CD4-positive, alpha-beta T cell treated with Interferon alpha-2 for 1 hour (primary cell): ENCODE measurements at places on chromosomes 13 and 19.

DNA sequence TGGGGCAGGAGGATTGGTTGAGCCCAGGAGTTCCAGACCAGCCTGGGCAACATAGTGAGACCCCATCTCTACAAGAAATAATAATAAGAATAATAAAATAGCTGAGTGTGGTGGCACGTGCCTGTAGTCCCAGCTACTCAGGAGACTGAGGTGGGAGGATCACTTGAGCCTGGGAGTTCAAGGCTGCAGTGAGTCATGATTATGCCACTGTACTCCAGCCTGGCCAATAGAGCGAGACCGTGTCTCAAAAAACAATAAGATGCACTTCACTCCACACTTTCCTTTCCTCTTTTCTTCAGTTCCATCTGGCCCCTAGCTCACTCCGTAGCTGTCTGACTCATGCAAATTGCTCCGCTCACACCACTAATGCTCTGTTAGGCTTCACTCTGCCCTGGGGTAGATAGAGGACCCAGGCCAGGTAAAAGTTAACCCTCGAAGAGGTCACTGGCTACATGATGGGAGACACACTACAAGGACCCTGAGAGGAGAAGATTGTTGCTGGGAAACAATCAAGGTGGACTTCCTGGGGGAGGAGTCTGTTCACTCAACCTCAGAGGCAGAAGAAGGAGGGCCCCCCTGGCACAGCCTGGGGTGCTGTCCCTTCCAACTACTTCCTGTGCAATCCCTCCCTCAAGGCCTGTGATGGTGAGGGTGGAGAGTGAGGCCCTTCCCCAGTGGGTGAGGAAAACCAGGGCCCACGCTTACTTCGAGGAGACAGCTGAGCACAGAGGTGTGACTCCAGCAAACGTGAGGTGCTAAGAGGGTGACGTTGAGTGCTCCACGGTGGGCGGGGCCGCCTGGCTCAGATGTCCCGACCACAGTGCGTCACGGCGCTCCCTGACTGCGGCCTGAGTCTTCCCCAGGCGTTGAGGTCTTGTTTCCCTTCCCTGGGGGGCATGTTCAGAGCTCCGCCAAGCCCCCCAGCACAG is 8.8 kb upstream of the TNFSF9 start:
- DNase-seq = peak; percentile 81

DNA sequence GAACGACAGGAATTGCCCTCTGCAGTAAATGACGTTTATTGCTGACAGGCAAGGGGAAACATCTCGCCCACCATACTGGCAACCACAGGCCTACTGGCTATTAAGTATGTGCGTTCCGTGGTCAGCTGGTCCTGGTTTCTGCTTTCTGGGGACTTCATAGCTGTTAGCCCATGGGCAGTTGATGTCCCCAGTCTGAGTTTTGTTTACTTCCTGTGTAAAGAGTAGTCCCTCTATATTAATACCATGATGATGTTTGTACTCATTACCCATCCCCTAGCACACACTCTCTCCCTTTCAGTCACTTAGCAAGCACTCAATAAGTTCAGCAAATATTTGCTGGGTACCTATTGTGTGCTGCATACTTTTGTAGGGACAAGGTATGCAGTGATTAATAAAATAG is 6.5 kb upstream of the MIA start:
- no peak for DNase-seq

DNA sequence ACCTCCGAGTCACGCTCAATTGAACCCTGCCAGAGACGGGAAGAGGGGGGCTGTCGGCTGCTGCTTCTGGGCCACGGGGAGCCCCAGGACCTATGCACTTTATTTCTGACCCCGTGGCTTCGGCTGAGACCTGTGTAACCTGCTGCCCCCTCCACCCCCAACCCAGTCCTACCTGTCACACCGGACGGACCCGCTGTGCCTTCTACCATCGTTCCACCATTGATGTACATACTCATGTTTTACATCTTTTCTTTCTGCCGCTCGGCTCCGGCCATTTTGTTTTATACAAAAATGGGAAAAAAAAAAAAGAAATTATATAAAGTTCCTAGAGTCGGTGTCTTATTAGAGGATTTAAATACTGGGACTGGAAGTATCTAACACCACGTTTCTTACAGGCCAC is 11.7 kb downstream of the TRIP10 start:
- DNase-seq = no peak

- peak; percentile 41 for DNase-seq
Measured at GRCh38 chr13:44768239-44768638, 192.1 kb upstream of the TSC22D1 start.

DNA sequence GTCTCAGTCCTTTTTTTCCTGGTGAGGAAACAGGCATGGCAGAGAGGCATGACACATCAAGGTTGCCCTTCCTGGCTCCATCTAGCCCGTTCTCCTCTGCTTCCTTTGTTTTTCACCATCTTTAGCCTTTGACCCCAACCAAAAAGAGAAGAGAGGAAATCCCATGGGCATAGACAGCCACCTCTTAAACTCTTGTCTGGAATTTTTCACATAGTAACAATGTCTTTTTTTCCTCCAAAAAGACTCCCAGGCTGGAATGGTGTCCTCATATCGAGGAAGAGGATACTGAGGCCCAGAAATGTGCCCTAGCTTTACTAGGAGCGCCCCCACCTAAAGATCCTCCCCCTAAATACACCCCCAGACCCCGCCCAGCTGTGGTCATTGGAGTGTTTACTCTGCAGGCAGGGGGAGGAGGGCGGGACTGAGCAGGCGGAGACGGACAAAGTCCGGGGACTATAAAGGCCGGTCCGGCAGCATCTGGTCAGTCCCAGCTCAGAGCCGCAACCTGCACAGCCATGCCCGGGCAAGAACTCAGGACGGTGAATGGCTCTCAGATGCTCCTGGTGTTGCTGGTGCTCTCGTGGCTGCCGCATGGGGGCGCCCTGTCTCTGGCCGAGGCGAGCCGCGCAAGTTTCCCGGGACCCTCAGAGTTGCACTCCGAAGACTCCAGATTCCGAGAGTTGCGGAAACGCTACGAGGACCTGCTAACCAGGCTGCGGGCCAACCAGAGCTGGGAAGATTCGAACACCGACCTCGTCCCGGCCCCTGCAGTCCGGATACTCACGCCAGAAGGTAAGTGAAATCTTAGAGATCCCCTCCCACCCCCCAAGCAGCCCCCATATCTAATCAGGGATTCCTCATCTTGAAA is at the start of gene GDF15:
Gene GDF15 (plus strand): TSS at position 484 of the 868 bp plus-strand sequence. CDS start 32 bp downstream, at position 516.
- no peak for DNase-seq

- no peak for DNase-seq
Measured at GRCh38 chr13:50224534-50224933, 209.3 kb downstream of the KCNRG start.

GRCh38 chr19:37941782-37942515 is 34.9 kb downstream of the SIPA1L3 start:
- no peak for DNase-seq

GRCh38 chr13:79502859-79503468 is 22.0 kb downstream of the NDFIP2 start:
- no peak for DNase-seq

DNA sequence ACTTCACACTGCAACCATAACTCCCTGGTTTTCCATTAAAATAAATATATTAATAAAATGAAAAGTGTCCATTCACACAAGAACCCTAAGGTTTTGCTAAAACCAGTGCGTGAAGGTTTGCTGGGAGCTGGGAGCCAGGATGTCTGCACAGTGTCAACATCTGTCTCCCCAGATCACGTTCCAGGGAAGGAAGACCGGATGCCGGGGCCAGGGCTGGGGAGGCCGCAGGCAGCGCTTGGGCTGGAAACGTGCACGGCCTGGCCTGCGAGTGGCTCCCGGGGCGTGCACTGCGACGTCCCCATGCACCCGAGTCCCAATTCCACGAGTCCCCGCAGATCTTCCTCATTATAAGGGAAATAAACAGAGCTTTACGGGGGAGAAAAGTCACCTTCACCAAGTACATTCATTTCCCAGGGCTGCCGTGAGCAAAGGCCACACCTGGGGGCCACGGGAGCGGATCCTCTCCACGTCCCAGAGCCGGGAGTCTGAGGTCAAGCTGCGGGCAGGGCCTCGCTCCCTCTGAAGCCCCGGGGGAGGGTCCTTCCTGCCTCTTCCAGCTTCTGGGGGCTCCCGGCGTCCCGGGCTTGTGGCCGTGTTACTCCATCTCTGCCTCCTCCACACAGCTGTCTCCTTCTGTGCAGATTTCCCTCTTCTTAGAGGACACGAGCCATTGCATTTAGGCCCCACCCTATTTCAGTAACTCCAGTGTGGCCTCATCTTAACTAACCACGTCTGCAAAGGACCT is 12.8 kb downstream of the SHC2 start:
- no peak for DNase-seq

GRCh38 chr19:7475665-7476064 is 13.2 kb downstream of the PEX11G start:
- DNase-seq = no peak

- no peak for DNase-seq
Measured at GRCh38 chr19:29006057-29006735, 206.8 kb downstream of the UQCRFS1 start.

- no peak for DNase-seq
Measured at GRCh38 chr13:66222127-66222526, 1008.0 kb downstream of the PCDH9 start.

DNA sequence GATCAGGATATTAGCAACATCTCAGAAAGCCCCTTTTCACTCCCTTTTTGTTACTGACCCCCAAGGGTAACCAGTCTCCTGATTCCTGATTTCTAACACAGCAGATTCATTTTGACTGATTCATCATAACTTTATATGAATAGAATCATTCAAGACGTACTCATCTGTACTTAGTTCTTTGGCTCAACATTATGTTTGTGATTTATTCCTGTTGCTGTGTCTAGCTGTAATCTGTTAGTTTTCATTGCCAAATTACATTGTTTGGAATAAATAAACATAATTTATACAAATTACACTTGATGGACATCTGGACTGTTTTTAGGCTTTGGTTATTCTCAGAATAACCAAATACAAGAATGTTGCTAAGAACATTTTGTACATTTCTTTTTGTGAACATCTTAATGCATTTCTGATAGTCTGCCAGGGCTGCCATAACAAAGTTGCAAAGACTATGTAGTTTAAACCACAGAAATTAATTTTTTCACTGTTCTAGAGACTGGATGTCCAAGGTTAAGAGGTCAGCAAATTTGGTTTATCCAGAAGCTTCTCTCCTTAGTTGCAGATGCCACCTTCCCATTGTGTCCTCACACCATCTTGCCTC is 62.8 kb upstream of the EDNRB start:
- no peak for DNase-seq

DNA sequence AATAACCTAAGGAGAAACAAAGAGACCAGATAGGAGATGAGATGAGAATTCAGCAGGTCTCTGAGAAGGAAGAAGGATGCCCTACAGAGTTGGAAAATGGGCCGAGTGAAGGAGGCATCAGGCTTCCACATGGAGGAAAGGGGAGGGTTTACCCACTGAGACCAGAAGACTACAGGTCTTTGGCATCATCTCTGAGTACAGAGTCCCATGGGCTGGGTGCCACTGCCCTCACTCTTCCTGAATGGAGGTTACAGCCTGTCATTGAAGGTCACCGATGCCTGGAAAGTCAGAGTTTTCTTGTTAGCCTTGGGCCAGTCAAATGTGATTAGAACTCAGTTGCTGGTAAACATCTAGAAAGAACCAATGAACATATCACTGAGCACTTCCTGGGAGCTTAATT is 9.9 kb downstream of the ZNF302 start:
- no peak for DNase-seq

DNA sequence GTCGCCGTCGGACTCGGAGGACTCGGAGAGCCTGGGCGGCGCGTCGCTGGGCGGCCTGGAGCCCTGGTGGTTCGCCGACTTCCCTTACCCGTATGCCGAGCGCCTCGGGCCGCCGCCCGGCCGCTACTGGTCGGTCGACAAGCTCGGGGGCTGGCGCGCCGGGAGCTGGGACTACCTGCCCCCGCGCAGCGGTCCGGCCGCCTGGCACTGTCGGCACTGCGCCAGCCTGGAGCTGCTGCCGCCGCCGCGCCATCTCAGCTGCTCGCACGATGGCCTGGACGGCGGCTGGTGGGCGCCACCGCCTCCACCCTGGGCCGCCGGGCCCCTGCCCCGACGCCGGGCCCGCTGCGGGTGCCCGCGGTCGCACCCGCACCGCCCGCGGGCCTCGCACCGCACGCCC is 2.5 kb upstream of the GRWD1 start:
- DNase-seq = peak; percentile 18

DNA sequence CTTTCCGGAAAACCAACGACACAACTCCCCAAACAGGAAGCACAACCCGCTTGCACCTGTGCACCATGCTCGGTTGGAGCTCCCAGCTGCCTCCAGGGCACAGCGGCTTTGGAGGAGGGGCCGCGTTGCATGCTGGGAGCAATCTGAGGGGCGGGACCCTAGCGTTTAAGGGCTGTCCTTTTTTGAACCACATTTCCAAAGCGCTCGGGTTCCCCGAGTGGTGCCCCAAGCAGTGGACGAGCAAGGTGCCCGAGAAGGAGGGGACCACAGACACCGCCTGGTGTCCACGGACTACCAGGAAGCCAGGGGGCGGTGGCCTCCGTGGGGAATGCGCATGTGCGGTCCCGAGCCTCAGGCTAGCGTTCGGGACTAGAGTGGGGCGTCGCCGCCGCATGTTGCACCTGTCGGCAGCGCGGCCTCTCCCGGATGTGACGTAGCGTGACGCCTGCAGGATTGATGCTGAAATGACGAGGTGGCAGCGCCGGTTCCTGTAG is 11.9 kb upstream of the ZNF57 start:
- DNase-seq = peak; percentile 84

- DNase-seq = no peak
Measured at GRCh38 chr13:28530729-28531076, 35.8 kb upstream of the FLT1 start.

GRCh38 chr19:39831679-39832078 is 2.3 kb downstream of the DYRK1B start:
- no peak for DNase-seq

- DNase-seq = no peak
Measured at GRCh38 chr13:98468361-98468760, 108.5 kb downstream of the STK24 start.

DNA sequence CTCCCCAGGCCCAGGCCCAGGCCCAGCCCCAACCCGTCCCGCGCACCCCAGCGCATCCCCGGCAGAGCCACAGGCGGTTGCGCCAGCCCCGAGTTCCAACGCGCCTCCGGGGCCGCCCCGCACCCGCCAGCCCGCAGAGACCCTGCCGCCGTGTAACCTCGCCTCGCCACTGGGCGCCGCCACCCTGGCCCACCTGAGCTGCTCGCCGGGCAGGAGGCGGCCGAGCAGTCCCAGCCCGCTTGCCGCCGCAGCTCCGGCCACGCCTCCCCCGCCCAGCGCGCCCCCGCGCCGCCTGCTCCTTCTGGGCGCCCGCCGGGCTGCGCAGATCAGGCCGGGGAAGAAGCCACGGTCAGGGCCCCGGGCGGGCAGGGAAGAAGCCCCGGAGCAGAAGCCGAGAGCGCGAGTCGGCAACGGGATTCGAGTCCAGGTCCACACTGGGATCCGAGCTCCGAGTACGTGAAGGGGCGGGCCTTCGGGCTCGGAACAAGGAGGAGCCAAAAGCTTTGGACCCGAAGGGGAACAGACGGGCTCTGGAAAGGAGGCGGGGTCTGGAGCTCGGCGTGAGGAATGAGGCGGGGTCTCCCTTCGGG is at the start of gene MBOAT7:
Gene MBOAT7 (minus strand): TSS at position 436 of the 590 bp plus-strand sequence. CDS start 1,072 bp downstream, outside the sequence.
- DNase-seq = no peak

GRCh38 chr13:76733671-76734070 is 152.5 kb downstream of the KCTD12 start:
- no peak for DNase-seq
